Midbrain (tissue), 1 donor: ENCODE measurements at places on chromosomes 12 and 14.
A peak's percentile ranks its signal among the peaks of the same experiment; 100 is the strongest.

GRCh38 chr14:104639471-104639870 lies 34.9 kb upstream of the TMEM179 start:
- no peak for DNase-seq

DNA sequence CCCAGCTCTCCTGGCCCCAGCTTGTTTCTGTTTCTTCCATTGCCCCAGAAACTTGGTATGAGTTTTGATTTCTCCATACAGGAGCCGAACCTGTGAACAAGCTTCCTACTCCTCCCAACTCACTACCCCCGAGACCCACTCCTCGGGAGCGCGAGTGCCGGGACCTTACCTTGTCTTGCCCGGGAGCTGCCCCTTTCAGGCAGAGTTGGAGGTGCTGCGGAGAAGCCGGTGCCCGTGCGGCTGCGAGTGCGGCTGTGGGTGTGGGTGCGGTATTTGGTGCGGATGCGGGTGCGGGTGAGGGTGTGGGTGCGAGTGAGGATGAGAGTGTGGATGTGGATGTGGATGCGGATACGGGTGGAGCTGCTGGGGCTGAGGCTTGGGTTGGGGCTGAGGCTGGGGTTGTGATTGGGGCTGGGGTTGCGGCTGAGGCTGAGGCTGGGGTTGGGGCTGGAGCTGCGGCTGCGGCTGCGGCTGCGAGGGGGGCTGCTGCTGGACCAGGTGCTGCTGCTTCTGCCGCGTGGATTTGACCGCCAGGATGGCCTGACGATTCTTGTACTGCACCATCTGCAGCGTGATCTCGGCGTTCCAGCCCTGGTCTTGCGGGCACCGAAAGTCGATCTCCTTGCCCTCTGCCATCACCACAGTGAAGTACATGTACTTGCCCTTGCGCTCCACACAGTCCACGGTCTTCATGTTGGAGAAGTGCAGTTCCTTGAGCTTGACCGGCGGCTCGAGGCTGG lies 1.1 kb downstream of the PHLDA1 start:
- no peak for DNase-seq

GRCh38 chr12:40149673-40150260 lies 43.9 kb upstream of the SLC2A13 start:
- DNase-seq, result no peak

- DNase-seq, result peak; percentile 49
These were observed 745 bp downstream of the CAND1 start for GRCh38 chr12:67269633-67270573.

- peak; percentile 55 for DNase-seq
These were observed 790 bp downstream of the SSH1 start for GRCh38 chr12:108856428-108857157.

DNA sequence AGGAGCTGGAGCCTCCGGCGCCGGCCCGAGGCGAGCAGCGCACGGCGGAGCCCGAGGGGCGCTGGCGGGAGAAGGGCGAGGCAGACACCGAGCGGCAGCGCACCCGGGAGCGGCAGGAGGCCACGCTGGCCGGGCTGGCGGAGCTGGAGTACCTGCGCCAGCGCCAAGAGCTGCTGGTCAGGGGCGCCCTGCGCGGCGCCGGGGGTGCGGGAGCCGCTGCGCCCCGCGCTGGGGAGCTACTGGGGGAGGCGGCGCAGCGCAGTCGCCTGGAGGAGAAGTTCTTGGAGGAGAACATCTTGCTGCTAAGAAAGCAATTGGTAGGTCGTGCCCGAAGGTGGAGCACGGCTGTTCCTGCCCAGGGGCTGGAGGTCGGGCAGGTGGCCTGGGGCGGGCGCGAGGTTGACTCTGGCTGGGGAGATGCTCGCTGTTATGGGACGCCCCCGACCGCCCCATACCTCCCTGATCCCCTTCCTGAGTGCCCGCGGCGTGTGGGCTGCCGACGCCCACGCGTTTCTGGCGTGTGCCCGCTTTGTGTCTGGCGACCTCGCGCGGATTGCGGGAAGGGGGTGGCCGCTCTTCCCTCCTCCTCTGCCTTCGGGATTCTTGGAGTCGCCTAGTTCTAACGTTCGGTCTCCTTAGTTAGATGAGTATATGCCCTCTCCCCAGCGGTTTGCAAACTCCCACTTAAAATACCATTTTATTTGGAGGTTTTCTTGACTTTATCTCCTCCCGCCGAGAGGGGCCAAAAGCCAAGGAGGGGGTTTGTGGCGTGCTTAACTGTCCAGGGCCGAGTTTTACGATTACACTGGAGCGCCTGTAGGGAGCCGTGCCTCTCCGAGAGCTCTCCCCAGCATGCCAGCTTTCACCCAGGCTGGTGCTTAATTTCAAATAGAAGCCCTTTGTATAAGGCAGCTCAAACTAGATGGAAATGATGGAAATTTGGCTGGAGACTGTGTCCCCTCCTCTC lies 752 bp downstream of the DACT1 start:
- DNase-seq, result no peak

DNA sequence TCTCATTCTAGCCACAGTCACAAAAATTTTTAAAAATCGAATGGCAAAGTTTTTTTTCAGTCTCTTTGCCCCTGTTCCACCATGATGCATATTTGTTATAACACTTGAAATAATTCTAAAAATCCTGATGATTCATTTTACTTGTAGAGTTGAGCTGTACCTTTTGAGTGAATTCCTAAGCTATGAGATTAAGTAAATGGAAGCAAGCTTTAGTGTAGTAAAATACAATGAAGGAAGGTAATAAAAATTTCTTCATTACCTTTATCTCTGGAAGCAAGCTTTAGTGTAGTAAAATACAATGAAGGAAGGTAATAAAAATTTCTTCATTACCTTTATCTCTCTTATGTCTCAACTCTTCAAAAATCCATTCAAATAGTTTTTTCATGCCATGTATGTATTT lies 46.1 kb downstream of the TMTC3 start:
- DNase-seq, result no peak
